NCI-H1930 (cell line): ENCODE measurements at places on chromosomes 12 and 14.

DNA sequence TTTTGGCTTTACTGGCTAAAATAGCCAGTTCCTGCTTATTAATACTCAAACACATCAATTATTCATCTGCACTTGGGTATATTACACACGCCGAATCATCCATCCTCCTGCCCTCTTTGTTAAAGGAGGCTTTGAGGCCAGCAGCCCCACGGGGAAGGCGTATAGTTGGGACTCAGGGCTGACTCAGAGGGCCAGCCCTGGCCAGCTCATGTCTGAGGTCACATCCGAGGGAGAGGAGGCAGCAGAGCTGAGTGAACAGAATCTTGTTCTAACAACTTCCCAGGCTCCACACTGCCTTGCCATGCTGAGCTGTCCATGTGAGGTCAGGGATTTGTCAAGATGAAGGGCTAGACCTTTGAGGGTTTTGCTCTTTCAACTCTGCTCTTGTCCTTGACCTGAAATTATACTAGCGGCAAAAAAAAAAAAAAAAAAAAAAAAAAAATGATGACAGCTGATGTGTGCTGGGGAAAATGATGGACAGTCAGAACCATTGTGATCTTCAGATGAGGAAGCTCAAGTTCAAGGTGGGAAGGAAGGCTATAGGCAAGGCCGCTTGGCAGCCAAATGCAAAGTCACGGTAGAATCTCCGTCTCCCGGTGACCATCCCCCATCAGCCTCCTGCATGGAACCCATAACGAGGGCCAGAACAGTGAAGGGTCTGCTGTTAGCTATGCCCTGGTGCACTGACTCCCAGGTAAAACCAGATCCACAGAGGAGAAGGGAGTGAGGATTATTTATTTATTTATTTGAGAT, 12.5 kb upstream of the MARK3 start:
- no peak for DNase-seq

DNA sequence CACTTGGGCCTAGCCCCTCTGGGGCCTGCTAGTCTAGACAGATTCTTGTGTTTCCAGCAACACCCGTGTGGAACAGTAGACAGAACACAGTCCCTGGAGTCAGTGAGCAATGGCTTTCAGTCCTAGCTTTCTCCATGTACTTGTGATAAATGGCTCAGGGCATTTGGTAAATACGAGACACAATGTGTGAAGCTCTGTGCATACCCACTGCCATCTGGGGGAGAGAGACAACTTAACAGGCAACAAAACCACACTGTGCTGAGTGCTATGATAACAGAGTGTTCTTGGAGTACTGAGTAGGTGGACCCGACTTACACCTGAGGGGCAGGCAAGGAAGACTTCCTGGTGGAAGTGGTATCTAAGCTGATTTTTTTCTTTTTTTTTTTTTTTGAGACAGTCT, 86.3 kb upstream of the TBX3 start:
- no peak for DNase-seq

- DNase-seq: no peak
Observed at GRCh38 chr12:88870000-88870737, 289.9 kb upstream of the KITLG start.

GRCh38 chr14:24095271-24096068, 1.4 kb downstream of the PCK2 start:
- DNase-seq: no peak

DNA sequence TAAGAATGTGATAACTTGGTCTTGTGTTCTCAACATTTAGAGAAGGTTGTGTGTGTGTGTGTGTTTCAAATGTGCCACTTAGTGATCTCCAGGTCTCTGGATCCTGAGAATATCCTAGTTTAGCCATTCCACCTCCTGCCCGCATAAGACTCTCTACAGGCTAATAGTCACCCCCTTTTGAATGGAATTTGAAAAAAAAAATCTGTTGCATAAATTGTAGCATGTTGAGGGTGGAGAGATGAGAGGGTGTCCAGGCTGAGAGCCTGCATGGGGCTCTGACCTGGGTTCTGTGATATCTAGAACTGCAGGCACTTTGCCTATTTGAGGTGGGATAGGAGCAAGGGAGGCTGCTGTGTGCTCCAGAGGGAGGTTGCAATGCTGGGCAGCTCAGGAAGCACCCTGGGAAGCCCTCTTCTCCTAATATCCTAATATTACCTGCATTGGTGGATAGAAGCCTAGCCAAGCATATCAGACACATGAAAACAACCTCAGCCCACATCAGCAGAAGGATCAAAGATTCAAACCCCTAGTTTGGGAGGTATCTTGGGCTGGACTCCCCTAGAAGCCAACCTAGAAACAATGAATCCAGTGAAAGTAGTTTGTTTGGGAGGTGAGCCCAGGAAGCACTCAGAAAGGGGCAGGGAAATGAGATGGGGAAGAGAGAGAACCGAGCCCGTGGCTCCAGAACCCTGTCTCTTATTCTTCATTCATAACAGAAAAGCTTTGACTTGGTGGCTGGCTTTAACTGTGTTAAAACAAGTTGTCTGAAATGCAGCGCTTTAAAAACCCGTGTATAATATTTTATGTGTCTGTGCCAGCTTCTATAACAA, 35.6 kb upstream of the RBM19 start:
- no peak for DNase-seq

DNA sequence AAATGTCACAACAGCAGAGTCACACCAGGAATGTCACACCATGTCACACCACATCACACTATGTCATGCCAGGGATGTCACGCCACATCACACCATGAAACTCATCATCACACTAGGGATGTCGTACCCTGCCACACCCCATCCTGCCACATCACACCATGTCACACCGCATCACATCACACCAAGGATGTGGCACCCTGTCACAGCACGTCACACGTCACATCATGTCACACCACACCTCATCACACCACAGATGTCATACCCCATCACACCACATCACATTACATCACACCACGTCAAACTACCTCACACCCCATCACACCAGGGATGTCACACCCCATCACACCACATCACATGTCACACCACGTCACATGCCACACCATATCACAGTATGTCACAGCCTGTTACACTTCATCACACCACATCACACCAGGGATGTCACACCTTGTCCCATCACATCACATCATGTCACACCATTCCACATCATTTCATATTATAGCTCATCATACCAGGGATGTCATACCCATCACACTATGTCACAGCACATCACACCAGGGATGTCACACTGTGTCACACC, 90.9 kb downstream of the TMEM121 start:
- DNase-seq: no peak

DNA sequence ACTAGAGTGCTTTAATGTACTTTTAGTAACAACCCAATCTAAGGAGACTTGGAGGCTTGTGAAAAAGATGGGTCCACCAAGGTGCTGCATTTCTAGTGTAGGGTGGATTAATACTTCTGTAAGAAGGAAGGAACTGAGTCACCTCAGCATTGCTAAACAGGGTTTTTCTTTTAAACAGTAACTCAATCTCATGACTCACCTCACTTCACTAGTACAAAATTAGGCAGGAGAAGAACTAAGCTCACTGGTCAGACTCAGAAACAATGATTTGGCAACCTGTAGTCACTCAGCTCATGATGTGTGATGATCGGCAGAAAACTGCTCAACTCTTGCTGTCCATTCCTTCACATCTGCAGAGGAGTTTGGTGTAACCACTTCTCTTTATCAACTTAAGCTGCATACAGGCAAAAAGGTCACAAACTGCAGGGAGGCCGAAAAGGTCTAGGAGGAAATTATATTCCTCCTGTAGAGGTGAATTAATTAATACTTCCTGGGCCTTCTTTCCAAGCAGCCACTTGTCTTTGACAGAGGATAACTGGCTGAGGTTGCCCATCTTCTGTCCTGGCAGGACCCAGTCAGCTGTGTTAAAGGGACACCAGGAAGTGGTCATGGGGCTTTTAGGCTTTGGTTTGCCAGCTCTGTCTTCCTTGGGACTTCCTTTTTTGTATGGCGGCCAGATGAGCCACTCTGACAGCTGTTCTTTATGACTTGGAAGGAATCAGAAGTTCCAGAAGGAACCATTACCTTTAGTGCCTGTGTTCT, 466.9 kb downstream of the FUT8 start:
- no peak for DNase-seq

DNA sequence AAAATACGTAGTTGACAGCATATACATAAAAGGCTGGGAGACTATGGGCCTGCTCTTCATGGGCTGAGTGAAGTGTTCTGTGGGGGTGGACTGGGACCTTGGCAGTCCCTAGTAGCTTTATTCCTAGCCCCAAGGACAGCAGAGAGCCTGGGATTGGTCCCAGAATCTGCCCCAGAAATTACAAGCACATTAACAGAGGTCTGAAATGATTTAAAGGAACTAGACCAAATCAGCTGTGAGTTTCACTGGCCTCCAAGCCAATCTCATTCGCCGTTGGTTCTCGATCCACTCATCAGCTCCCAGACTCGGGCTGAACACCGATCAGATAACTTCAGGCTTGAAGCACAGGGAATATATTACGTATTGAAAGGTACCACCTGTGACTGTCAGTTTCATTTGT, 77.0 kb upstream of the PSMC1 start:
- no peak for DNase-seq

GRCh38 chr12:68185598-68185997, 26.1 kb upstream of the IFNG start:
- DNase-seq: no peak

DNA sequence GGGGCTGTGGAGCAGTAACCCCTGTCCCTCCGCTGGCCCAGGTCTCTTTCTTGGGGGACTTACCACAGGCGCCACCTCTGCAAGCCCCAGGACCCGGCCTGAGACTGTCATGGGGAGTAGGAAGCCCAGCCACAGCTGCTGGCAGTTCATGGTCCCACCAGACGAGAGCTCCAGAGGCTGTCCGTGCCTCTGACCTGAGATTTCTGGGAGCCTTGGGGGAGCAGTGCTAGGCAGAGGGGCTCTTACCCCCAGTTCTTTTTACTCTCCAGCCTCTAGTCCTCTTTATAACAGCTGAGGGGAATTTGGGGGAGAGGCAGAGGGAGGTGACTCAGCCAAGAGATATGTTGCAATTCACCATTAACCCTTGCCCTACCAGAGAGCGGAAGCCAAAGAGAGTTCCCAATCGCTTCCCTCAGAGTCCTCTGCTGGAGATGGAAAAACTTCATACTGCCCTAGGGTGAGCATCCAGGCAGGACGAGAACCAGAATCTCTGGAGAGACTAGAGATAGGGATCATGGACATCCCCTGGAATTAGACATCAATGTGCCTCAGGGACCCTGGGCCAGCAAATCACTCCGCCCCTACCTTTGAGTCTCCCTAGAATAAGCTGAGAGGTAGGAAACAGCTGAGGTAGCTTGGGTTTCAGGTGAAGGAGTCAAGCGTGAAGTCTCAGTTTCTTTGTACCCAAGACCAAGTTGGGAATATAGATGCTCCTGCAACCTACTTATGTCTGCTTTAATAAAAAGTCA, at the start of gene MMP19:
Gene MMP19, minus strand, starts transcription at position 256 of the 749 bp plus-strand sequence. Its CDS starts 106 bp downstream, at position 150.
- no peak for DNase-seq

GRCh38 chr14:25308244-25308643, 258.3 kb upstream of the STXBP6 start:
- no peak for DNase-seq

- no peak for DNase-seq
Observed at GRCh38 chr12:125187780-125188741, 122.8 kb downstream of the AACS start.

- no peak for DNase-seq
Observed at GRCh38 chr14:54667026-54667744, 100.3 kb downstream of the SAMD4A start.

GRCh38 chr12:130859161-130859560, 12.7 kb upstream of the RAN start:
- DNase-seq: no peak

GRCh38 chr12:111444925-111445725, 39.4 kb downstream of the SH2B3 start:
- no peak for DNase-seq

DNA sequence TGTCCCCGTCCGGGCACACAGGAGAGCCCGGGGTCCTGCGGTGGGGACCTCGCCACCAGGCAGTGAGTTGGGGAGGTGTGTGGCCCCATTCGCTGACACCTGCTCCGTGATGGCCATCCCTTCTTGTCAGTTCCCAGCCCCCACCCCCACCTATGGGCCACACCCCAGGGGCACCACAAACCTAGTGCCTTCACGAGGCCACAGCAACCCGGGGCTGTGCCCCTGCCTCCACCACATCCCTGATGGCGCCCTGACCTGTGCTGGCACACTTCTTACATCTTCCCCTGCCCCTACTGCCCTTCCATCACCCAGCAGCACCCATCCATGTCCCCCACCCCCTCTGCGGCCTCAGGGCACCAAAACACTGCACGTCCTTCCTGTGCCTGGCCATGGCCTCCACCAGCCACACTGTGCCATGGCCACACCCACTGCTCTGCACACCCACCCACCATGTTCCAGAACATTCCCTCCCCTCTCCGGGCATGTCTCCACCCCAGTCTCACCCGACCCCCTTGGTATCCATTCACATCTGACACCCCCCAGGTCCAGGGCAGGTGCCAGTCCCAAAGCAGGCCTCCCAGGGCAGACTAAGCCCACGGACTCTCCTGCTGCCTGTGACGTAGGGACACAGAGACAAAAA, 24.4 kb downstream of the JAG2 start:
- no peak for DNase-seq

- DNase-seq: no peak
Observed at GRCh38 chr12:92615703-92616102, 87.1 kb upstream of the PLEKHG7 start.

GRCh38 chr12:20567413-20567812, 127.7 kb upstream of the SLCO1C1 start:
- no peak for DNase-seq

GRCh38 chr14:76396714-76397187, 20.8 kb downstream of the ESRRB start:
- DNase-seq: no peak

DNA sequence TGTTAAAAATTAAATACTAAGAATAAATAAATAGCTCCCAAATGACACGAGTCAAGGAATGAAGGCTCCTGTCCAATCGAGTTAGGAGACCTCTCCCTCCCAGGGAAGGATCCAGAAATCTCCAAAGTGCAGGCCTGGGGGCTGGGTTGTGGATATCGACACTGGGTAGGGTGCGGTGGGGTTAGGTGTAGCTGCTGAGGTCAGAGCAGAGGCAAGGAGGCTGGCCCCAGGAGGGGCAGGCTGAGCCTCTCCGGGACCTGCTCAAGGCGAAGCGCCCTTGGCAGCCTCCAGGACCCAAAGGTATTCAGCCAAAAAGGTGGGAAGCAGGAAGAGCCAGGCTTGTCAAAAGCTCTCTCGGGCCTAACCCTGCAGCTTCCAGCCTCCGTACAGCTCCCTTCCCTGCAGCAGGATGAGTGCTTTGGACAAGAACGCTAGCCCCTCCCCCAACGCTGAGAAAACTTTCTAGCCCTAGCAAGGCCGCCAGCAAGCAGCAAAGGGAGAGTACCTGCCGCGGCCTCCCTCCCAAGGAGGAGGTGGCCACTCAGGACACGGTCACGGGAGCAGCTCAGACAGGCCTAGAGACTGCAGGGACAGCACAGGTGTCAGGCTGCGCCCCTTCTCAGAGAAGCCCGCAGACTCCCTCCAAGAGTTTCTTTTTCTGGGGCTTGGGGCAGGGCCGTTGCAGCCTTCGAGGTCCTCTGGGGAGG, 3.7 kb upstream of the PNMA1 start:
- DNase-seq: no peak

GRCh38 chr12:97797473-97797872, 334.9 kb downstream of the RMST start:
- no peak for DNase-seq
